ENCODE measurements at places on chromosomes 12 and 14.

DNA sequence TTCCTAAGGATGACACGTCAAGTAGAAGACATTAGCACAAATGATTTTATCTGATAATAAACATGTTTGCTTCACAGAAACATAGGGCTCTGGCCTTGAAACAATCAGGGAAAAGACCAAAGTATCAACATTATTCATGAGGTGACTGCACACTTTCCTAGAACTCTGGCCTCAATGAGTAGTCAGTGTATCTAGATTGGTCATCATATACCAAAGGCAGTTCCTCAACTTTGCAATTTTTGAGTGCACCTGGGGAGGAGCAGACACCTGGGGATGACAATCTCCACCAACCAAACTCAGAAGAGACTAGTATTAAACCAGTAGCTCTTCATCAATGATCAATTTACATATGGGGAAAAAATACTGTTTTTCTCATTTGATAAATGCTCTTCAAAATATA lies 4.5 kb downstream of the EDDM3A start:
- DNase-seq: no peak

- no peak for DNase-seq
Measured at GRCh38 chr14:58238252-58239243, 6.1 kb upstream of the PSMA3 start.

- no peak for DNase-seq
Measured at GRCh38 chr12:112261559-112261958, 120.7 kb downstream of the HECTD4 start.

DNA sequence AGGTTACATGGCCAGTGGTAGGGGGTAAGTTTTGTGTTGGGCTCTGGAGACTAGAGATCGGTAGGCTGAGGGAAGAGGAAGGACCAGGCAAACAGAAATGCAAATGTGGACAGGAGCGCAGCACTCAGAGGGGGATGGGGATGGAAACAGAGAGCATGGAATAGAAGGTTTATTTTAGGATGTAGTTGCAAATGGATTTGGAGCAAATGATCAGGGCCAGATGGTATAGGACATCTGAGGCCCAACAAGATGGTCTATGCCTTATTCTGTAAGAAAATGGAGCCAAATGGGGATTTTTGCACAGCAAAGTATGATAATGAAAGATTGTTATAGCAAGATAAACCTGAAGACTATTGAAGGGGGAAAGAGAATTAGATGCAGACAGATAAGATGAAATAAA lies 102.5 kb upstream of the PTPRB start:
- DNase-seq: no peak

All from stimulated activated CD4-positive, alpha-beta T cell treated with anti-CD3 and anti-CD28 coated beads, Interleukin-12 subunit alpha, Interleukin-12 subunit beta, amount 100 ng/mL, for 4 hours (primary cell).